Heart left ventricle (tissue), 16 donors: ENCODE measurements at places on chromosomes 16 and 17. TPM values are rescaled to one million over a fixed set of nuclear protein-coding genes. Genes with fewer than 3 reads are reported as not detected.

KRT33A gene
- not detected for total RNA-seq

- DNase-seq: peak; percentile 43
Measured at GRCh38 chr17:36544044-36544306, 744 bp upstream of the GGNBP2 start.

DNA sequence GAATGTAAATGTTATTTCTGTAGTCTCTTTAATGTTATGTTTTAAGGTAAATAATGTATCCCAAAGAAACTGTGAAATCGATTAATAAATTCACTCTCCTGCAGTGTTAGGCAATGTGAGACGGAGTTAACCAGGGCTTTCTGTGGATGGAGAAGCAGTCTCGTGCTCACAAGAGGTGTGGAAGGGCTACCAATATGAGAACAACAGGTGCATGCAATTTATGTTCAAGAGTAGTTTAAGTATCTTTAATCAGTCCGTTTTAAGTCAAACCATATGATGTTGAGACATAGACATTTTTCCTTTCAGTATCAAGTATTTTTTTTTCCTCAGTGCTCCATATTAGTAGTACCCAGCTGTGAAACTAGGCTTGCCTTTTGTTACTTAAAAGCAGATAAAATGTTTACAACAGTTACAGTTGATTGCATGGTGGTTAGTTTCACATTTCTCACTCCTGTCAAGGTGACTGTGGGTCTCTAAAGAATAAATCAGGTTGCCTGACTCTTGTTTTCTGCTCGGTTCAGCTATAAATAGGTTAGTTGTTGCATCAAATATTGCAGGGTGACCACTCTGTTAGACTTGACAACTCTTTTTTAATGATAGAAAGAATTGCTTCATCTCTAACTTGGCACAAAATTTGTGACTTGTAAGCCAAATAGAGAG lies 54.4 kb downstream of the COX10 start:
- no peak for DNase-seq

GRCh38 chr16:51559901-51560300 lies 408.8 kb upstream of the SALL1 start:
- no peak for DNase-seq

GRCh38 chr17:80421381-80422090 lies 6.6 kb downstream of the ENDOV start:
- DNase-seq: no peak

DNA sequence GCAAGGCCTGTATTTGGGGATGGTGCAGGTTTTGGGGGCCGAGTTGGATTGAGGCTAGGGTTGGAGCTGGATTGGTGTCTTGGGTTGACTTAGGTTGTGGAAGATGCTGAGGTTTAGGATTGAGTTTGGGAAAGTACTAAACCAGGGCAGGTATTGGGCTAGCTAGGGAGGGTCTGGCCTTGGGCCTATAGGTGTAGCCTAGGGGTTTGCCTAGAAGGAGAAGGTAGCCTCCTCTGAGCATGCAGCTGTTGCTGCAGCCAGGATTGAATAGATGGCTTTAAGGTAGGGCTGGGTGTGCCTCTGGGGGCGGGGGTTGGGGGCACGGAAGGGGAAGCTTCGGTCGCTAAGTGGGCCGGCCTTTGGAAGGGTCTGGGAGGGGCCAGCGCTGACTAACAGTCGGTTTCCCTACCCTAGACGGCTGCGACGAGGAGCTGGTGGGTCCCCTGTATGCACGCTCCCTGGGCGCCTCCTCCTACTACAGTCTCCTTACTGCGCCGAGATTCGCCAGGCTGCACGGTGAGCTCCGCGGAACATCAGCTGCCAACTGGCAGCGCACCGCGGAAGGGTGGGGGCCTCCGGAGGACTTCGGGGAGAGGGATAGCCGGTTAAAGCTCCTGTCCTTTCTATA lies 1.2 kb downstream of the CNTNAP1 start:
- peak; percentile 35 for DNase-seq

GRCh38 chr16:69522041-69522578 lies 43.7 kb upstream of the NFAT5 start:
- DNase-seq: no peak

DNA sequence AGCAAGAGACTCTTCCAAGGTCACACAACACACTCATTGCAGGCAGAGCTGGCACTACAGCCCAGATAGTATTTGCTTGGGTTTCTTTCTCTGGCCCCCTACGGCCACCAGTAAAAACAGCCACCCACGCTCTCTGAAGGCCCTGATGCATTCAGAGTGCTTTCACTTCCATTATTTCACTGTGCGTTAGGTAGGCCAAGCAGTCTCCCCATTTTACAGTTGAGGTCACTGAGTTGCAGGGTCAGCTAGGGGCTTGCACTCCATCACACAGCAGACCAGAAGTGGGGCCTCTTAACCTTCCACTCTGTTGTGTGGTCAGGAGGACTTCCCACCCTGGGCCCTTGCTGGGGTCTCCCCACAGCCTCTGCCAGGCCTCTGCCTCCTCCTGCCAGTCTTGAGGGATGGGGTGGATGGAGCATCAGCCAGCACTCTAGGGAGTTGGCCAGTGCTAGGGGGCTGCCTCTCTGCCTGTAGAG lies 2.5 kb downstream of the TBX21 start:
- peak; percentile 20 for DNase-seq

- no peak for DNase-seq
Measured at GRCh38 chr16:66850115-66850815, 6.1 kb downstream of the CA7 start.

CCDC200 gene
- not detected for total RNA-seq

- no peak for DNase-seq
Measured at GRCh38 chr17:29090750-29091605, 48.0 kb downstream of the PIPOX start.

- no peak for DNase-seq
Measured at GRCh38 chr17:79985361-79985942, 50.2 kb downstream of the TBC1D16 start.

PGAP6 gene
- 48.1 TPM for total RNA-seq

DNA sequence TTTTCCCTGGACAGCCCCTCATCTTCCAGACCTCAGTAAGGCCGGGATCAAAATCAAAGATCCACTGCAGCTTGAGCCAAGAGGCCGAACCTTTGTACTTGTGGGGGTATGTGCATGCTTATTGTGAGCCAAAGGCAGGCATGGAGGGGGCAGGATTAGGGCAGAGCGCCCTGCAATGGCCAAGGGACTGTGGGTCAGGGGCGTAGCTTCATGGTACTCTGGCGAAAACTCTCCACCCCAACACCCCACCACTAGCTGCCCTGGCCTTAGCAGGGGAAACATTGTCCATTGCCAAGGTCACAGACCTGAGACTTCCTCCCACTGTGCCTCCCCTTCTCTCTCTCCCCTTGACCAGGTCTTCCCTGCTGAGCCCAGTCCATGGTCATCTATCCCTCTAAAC lies 90.1 kb downstream of the TMEM132E start:
- no peak for DNase-seq

- no peak for DNase-seq
Measured at GRCh38 chr17:55450232-55450825, 28.7 kb upstream of the MMD start.

DNA sequence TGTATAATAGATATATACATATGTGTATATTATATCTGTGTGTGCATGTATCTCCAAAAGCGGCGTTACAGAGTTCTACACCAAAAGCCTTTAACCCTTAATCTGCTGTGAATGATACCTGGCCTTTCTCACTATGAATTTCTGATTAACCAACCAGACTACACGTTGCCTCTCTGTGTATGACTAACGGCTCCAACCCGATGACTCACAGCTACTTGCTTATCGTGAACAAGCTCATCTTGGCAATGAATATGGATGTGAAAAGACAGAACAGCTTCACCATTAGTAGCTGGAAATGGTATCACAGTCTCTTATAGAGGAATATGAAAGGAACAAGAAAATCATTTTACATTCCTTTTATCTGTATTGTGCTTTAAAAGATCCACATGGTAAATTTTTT lies 23.8 kb upstream of the ARHGAP44 start:
- peak; percentile 37 for DNase-seq

- no peak for DNase-seq
Measured at GRCh38 chr17:12085076-12085949, 64.6 kb downstream of the MAP2K4 start.

GRCh38 chr17:79137789-79138165 lies 63.2 kb downstream of the ENGASE start:
- DNase-seq: no peak

- DNase-seq: no peak
Measured at GRCh38 chr16:69880640-69881133, 70.4 kb upstream of the CLEC18A start.

IQCK gene
- 17.4 TPM for total RNA-seq

FBXO39 gene
- not detected for total RNA-seq

DNA sequence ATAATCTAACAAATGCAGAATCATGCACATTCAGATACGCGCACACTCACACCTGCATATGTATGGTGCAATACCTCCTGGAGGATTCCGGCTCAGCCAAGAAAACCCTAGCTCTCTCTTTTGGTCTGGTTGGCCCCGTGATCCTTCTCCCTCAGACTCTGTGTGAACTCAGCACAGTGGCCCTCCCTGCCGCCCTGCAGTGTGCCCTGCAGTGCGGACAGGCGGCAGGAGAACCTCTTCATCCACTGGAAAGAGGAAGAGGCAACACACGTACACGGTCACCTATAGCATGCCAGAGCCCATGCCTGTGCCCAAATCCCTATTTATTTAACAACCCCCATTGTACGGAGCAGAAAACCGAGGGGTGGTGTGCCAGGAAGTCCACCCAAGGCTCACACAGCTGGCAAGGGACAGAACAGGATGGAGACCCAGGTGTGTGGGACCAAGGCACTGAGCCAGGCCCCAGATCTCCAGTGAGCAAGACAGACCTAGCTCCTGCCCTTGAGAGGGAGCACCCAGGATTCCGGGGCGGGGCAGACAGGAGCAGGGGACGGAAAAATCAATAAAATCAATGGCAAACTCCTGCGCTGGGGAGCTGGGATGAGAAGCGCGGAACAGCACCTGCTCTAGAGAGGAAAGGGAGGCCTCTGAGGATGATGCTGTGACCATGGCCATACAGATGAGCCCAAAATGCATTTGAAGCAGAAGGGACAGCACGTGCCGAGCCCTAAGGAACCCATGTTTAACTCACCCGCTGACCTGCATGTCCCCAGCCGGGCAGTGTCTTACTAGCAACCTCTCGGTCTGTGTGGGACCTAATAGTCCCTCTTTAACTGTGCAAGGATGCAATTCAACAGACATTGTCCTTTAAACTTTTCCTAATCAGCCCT lies 54.7 kb upstream of the CIBAR2 start:
- DNase-seq: no peak

TUFM gene
- 186 TPM for total RNA-seq

- no peak for DNase-seq
Measured at GRCh38 chr16:563072-563644, 3.0 kb downstream of the PRR35 start.
